Peyer's patch (tissue), 4 donors: ENCODE measurements at places on chromosomes 3 and 15.

GRCh38 chr3:70979983-70980645 is 603.4 kb downstream of the FOXP1 start:
- DNase-seq, result no peak

DNA sequence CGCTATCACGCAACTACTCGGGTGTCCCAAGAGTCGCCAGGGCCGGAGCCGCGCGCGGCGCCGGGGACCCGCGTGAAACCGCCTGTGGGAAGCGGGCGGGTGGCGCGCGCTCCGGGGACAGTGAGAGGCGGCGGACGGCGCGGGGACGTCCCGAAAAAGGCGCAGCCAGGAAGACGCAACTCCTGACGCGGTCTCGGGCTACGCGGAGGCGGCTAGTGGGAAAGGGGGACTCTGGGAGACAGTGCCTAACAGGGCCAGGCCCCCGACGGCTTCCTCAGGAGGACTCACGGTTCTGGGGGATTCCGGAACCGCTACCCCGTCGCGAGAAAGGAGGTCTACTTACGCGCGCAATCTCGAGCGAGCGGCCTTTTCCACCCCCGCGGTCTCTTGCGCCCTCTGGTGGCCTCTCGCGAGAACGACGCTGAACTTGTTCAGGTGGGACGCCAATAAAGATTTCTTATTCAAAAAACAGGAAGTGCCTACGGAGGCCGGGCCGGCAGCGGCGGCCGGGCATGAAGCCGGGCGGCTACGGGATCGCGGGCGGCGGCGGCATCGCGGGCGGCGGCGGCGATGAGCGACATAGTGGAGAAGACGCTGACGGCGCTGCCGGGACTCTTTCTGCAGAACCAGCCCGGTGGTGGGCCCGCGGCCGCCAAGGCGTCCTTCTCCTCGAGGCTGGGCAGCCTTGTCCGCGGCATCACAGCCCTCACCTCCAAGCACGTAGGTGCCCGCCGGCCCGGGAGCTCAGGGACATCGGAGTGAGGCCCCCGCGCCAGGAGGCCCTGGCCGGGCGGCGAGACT is at the start of gene AP4E1:
TSS of gene AP4E1 (plus strand) at position 475 of the 801 bp plus-strand sequence. CDS start at position 571, 96 bp downstream.
- peak; percentile 88 for DNase-seq

DNA sequence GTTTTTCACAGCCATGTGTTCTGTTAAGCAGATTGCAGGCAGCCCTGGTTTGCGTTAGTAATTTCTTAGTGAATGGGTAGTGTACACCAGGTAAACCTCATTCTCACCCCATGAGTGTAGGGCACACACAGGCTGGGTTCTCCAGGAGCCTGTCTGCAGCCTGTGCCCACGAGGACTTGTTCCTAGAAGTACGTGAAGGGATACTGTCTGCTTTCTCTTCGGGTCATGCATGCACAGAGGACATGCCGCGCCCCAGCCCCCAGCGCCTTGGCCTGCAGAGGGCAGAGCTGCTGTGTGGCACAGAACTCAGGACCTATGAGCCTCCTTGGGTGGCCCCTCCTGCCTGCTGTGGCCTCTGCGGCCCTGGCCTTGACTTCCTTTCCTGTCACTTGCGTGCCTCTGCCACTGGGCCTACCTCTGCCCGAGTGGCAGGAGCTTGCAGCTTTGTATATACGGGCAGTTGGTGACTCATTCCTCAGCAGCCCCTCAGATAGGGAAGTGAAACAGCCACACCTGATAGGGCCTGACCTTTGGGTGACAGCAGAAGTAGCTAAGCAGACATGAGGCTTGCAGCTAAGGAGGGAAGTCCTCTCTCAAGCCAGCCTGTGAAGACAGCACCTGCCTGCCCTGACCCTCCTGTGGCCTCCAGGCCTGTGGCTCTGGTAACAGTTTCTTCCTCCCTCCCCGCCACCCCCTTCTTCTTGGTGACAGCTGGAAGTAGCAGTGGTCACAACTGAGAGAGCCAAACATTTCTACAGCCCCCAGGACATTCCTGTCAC is 19.5 kb downstream of the PPCDC start:
- DNase-seq, result peak; percentile 96

DNA sequence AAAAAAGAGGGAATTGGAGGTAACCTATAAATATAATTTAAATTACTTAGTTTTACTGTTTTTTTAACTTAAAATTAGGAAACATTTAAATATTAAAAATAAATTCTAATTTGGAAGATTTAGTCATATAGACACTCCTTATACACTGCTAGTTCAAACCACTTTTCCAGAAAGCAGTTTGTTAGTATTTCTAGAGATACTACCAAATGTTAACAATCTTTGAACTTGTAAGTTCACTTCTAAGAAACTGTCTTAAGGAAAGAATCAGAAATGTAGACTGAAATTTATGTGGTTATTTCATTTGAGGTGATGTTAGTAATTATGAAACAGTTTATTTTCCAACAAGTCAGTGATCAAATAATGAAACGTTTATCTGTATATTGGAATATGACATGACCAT is 22.7 kb downstream of the CTDSPL2 start:
- no peak for DNase-seq
